NCI-H2171 treated with DMSO at 0.1 percent for 48 hours (cell line): ENCODE measurements at places on chromosomes 1 and 21.

GRCh38 chr1:171087896-171088295 lies 2.8 kb upstream of the FMO3 start:
- DNase-seq = no peak

- no peak for DNase-seq
Measured at GRCh38 chr1:41800311-41800829, 118.4 kb downstream of the HIVEP3 start.

GRCh38 chr1:47568763-47569162 lies 130.9 kb downstream of the FOXD2 start:
- DNase-seq = no peak

GRCh38 chr1:89918127-89918793 lies 76.7 kb upstream of the ZNF326 start:
- DNase-seq = peak; percentile 54

DNA sequence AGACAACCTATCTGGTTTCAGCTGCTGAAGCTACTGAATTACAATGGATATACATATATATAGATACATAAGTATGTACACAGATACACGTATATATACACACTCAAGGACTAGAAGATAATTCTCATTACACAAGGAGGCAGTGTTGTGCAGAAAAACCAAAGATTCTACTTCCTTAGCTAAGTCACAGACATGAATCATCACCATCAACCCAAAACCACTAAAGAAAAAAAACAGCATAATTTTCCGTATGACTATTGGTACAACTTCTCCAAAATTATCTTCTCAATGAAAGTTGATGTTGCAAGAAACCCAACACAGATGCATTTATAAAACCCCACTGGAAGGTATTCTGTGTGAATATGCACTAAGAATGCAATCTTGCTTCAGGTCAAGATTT lies 36.8 kb upstream of the RPF1 start:
- DNase-seq = no peak

DNA sequence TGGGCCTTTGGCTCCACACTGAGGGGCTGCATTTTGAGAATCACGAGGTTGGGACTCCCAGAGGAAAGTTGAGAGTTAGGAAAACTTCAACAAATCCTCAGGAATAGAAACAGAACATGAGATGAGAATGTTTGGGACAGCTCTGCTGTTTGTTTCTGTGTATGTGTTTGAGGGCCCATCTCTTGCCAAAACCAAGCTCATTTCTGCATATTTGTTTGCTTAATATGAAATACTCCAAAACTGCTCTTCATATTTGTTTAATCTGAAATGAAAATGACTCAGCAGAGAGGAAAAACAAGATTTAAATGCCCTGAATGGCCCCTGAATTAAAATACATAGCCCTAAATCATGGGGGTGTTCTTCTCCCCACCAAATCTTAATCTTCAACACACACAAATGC lies 78.1 kb downstream of the DDR2 start:
- DNase-seq = no peak
